ENCODE measurements at places on chromosomes 1 and 21.
A peak's percentile ranks its signal among the peaks of the same experiment; 100 is the strongest.

DNA sequence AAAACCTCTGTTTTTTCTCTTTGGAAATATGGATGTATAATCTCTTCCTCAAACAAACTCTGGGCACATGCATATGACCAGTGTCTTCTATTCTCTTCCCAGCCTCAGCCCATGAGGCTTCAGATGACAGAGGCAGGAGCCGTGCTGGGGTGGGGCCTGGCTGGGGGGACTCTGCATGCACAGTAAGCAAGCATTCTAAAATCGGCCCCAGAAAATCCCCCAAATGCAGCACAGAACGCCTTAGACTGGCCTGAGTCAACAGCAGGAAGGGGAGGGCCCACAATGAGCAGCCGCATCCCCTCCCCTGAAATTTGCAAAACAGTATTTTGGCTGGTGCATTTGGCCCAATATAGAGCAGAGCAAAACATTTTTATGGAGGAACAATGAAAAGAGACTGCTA is 47.8 kb downstream of the ITPKB start:
- peaks cover 4% of the 10 kb centered on the region for H3K36me3 ChIP-seq
- DNase-seq = no peak
- H3K4me1 ChIP-seq = peaks cover 19% of the 10 kb centered on the region

- peak; percentile 92 for DNase-seq
- peak within 1 kb of the TSS; percentile 92 for H3K4me3 ChIP-seq
- H3K27me3 ChIP-seq = no peaks in the 10 kb centered on the region
- H3K27ac ChIP-seq = peak within 1 kb of the TSS; percentile 90
- peaks cover under 1% of the 10 kb centered on the region for H3K36me3 ChIP-seq
Observed at GRCh38 chr1:67832737-67833601, at the start of gene GNG12. Gene GNG12, minus strand, starts transcription at chr1:67833467. Its CDS starts 125,781 bp downstream, at chr1:67707686.

DNA sequence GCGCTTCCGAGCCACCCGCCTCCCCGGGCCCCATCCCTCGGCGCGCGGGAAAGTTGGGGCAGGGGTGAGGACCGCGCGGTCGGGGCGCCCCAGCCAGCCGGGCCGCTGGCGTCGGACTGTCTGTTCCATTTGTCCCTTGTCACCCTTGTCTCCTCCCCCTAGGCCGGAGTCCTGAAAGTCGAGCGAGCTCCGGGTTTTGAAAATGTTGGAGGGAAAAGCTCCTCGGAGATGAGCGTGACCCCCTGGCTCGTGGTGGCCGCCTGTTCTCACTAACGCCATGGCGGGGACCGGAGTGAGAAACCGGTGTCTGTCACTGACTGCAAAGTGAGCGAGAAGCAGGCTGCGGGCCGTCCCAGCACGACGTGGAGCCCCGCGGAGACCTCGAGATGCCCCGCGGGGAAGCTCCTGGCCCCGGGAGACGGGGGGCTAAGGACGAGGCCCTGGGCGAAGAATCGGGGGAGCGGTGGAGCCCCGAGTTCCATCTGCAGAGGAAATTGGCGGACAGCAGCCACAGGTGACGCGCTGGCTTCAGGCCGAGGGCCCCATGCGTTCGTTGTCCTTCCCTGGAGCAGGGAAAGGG is 491 bp downstream of the PER3 start:
- DNase-seq = peak; percentile 46
- no peaks in the 10 kb centered on the region for H3K27me3 ChIP-seq
- H3K4me3 ChIP-seq = peak overlapping the region; percentile 49
- H3K27ac ChIP-seq = peak overlapping the region; percentile 79
- peaks cover 6% of the 10 kb centered on the region for H3K4me1 ChIP-seq

- H3K27me3 ChIP-seq = no peaks in the 10 kb centered on the region
- no peak overlapping the region for H3K4me3 ChIP-seq
- DNase-seq = no peak
- no peaks in the 10 kb centered on the region for H3K4me1 ChIP-seq
- no peak overlapping the region for H3K27ac ChIP-seq
- peaks cover 3% of the 10 kb centered on the region for H3K36me3 ChIP-seq
Observed at GRCh38 chr1:62450301-62450700, 13.5 kb downstream of the USP1 start.

DNA sequence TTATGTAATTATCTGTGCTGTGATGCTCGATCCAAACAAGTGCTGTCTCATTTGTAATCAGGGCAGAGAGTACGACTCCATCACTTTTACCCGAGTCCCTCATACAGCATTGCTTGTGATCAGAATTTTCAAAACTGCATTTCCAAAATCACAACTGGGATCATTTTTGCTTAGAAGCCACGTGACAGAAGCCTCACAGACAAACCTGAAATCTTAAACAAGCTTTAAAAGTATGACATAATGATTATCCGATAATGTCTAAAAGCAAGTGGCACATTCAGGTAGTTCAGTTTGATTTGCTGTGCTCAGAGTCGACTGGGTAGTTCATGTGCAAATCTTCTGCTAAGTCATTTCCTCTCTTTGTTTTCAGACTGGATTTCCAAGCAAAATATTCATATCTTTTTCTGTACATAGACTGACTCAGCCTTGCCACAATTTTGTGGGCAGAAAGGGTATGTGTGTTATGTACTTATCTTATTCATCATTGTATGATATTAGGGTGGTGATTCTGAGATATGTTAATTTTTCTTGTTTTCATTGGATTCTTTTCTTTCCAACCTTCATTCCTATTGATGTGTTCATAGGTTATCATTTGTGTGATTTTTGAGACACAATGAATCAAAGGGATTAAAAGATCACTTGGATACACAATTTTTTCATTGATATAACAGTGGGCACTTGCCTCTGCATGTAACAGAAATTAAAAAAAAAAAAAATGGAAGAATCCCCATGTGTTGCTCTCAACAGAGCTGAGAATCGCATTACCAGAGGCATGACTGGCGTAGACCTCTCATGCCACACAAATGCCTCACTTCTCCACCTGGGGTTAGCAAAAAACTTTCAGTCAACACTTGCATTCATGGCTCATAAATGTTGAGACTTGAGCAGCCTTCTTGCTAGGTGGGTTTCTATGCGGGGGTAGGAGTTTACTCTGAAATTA is 355.7 kb downstream of the LTN1 start:
- no peak overlapping the region for H3K4me3 ChIP-seq
- no peaks in the 10 kb centered on the region for H3K4me1 ChIP-seq
- DNase-seq = no peak
- no peak overlapping the region for H3K27ac ChIP-seq
- H3K36me3 ChIP-seq = no peaks in the 10 kb centered on the region
- no peaks in the 10 kb centered on the region for H3K27me3 ChIP-seq

GRCh38 chr1:231236208-231236591 is 4.8 kb upstream of the GNPAT start:
- no peaks in the 10 kb centered on the region for H3K27me3 ChIP-seq
- H3K4me3 ChIP-seq = no peak overlapping the region
- no peak overlapping the region for H3K27ac ChIP-seq

GRCh38 chr1:54407404-54408146 is 1.4 kb upstream of the SSBP3 start:
- H3K4me1 ChIP-seq = peaks cover 8% of the 10 kb centered on the region
- peak overlapping the region; percentile 85 for H3K4me3 ChIP-seq
- no peaks in the 10 kb centered on the region for H3K36me3 ChIP-seq
- no peaks in the 10 kb centered on the region for H3K27me3 ChIP-seq
- H3K27ac ChIP-seq = peak overlapping the region; percentile 96

DNA sequence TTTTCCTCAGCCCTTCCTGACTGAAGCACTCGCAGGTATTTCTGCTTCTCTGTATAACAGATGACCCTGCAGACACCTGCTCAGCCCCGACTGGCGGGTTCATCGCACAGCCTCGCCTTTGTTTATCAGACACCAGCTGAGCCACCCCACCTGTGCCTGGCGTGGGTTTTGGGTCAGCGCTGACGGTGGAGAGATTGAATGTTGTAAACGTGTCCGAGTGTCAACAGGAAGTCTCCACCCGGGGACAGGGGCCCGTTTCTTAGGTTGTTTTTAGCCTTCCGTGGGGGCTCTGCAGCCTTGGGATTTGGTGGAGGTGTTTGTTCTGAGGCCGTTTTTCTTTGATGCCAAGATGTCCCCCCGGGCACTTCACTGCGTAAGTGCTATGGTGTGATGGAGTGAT is 60.1 kb downstream of the COL18A1 start:
- H3K36me3 ChIP-seq = no peaks in the 10 kb centered on the region
- no peak overlapping the region for H3K27ac ChIP-seq
- no peaks in the 10 kb centered on the region for H3K27me3 ChIP-seq
- H3K4me3 ChIP-seq = no peak overlapping the region

DNA sequence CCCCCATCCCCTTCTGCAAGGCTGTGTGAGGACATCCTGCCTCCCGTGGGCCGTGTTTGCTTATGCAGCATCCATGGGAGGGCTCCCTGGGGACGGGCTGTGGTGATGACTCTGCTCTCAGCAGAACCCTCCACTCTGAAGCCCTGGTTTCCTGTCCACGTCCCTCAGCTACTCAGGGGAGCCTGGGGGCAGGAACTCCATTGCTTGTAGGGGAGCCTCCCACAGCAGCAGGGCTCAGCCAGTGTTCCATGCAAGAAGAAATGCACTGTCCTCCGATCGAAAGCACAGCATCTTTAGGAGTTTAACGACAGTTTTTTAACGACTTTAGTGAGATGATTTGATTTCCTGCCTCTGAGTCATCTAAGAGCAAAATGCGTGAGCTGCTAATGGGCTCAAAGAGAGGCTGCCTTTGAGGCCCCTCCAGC is 8.3 kb upstream of the KCNAB2 start:
- no peak overlapping the region for H3K27ac ChIP-seq
- DNase-seq = no peak
- H3K27me3 ChIP-seq = peaks cover 3% of the 10 kb centered on the region
- H3K4me1 ChIP-seq = no peaks in the 10 kb centered on the region
- no peaks in the 10 kb centered on the region for H3K36me3 ChIP-seq

DNA sequence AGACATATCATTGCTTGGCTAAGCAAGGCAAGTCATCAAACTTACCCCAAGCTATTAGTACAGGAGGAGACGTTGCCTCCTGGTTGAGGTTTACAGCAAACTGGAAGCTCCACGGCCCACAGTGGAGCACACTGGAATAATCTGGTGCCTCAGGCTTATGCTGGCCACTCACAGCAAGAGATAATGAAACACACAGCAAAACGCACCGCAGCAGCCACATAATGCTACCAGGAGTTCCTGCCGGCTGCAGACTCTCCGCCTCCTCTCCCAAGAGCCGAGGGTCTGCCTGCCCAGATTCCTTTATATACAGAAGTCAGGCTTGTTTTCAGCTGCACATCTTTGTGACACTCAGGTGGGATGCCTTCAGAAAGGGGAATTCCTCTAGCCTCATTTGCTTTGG is 306 bp downstream of the ZP4 start:
- H3K27ac ChIP-seq = no peak overlapping the region
- H3K36me3 ChIP-seq = no peaks in the 10 kb centered on the region
- H3K4me3 ChIP-seq = no peak overlapping the region

GRCh38 chr1:90591970-90592356 is 125.1 kb downstream of the BARHL2 start:
- H3K27ac ChIP-seq = no peak overlapping the region
- no peak overlapping the region for H3K4me3 ChIP-seq
- H3K4me1 ChIP-seq = no peaks in the 10 kb centered on the region
- no peak for DNase-seq
- H3K27me3 ChIP-seq = no peaks in the 10 kb centered on the region
- no peaks in the 10 kb centered on the region for H3K36me3 ChIP-seq

GRCh38 chr1:44721485-44722361 is 9.2 kb downstream of the RNU5D-1 start:
- H3K27me3 ChIP-seq = no peaks in the 10 kb centered on the region
- no peaks in the 10 kb centered on the region for H3K4me1 ChIP-seq
- DNase-seq = no peak

GRCh38 chr1:212237651-212238050 is 47.6 kb upstream of the PPP2R5A start:
- no peaks in the 10 kb centered on the region for H3K4me1 ChIP-seq
- peak overlapping the region; percentile 88 for H3K27ac ChIP-seq
- H3K27me3 ChIP-seq = no peaks in the 10 kb centered on the region
- H3K4me3 ChIP-seq = no peak overlapping the region
- no peaks in the 10 kb centered on the region for H3K36me3 ChIP-seq
- DNase-seq = no peak

DNA sequence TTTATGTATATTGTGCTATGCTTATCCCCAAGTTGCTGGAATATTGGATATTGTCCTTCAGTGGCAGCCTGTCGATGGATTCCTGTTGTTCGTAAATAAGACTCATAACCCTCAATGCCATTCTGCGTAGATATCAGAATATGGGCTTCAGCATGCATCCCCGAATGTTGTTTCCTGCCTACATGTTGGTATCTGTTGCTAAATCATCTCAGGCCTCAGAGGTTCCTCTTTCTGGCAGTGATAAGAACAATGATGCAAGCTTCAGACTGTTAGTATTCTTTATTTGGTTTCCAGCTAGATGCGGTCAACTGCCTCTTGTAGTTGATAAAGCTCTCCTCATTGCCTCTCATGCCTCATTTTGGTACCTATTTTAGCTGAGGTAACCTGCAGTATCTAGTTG is 2082.6 kb downstream of the MRPL39 start:
- H3K27ac ChIP-seq = no peak overlapping the region

DNA sequence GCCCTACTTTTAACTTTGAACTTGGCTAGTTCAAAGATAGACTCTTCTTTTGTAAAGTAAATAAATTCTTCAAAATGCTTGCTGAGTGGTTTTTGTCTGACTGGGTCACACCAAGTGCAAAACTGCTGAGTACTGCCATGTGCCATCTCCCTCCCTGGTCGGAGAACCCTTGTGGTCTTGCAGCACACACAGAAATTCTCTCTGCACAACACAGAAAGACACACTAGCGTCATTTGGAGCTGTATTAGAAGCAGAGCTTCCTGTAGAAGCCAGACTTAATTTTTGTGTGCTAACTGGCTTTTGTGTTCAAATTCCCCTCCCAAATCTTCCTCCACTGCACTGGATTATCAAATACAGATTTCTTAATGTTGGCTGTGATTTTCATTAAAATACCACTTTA is 2.5 kb downstream of the PSMB4 start:
- H3K27ac ChIP-seq = no peak overlapping the region
- H3K4me3 ChIP-seq = no peak overlapping the region
- H3K36me3 ChIP-seq = peaks cover 10% of the 10 kb centered on the region
- no peak for DNase-seq
- no peaks in the 10 kb centered on the region for H3K27me3 ChIP-seq

DNA sequence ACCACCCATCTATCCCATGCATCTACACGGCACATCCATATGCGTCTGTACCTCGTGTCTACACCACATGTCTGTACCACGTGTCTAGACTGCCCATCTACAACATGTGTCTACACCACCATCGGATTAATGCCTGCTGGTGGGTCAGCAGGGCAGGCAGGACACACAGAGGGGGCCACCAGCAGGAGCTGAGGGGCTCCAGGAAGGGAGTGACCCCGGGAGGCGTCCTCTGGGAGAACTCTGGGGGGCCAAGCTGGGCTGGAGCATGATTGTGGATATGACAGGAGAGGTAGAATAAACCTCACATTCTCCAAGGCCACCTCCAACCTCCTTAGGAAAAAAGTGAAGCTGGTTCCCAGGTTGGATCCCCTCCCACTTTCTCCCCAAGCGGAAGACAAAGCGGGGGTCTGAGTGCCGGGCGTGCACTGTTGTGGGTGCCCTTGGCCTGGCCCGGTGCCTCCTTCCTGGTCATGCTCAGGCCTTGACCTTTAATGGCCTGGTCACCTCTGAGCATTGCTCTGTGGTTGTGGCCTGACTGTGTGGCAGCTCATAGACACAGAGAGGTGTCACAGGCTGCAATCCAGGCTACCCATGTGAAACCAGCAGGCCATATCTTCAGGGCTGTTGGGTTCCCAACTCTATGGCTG is 881 bp upstream of the ACTRT2 start:
- H3K4me3 ChIP-seq = no peak overlapping the region
- H3K27ac ChIP-seq = no peak overlapping the region
- DNase-seq = no peak
- no peaks in the 10 kb centered on the region for H3K4me1 ChIP-seq
- H3K36me3 ChIP-seq = no peaks in the 10 kb centered on the region
- H3K27me3 ChIP-seq = no peaks in the 10 kb centered on the region

GRCh38 chr1:111455642-111456031 is 6.4 kb downstream of the ATP5PB start:
- H3K4me3 ChIP-seq = no peak overlapping the region
- peaks cover 14% of the 10 kb centered on the region for H3K36me3 ChIP-seq
- H3K27me3 ChIP-seq = no peaks in the 10 kb centered on the region
- H3K27ac ChIP-seq = no peak overlapping the region
- no peaks in the 10 kb centered on the region for H3K4me1 ChIP-seq

All from kidney (tissue), 22 donors.